ENCODE measurements at places on chromosomes 16 and 17. TPM values are rescaled to one million over a fixed set of nuclear protein-coding genes. Genes with fewer than 3 reads are reported as not detected.

TGFB1I1 gene
- total RNA-seq: 46.3 TPM

ZFHX3 gene
- 17.0 TPM for total RNA-seq

ZNF207 gene
- 215 TPM for total RNA-seq

SP6 gene
- total RNA-seq: 0.22 TPM

CAVIN1 gene
- total RNA-seq: 1,211 TPM
